ENCODE measurements at places on chromosomes 11 and 22.

DNA sequence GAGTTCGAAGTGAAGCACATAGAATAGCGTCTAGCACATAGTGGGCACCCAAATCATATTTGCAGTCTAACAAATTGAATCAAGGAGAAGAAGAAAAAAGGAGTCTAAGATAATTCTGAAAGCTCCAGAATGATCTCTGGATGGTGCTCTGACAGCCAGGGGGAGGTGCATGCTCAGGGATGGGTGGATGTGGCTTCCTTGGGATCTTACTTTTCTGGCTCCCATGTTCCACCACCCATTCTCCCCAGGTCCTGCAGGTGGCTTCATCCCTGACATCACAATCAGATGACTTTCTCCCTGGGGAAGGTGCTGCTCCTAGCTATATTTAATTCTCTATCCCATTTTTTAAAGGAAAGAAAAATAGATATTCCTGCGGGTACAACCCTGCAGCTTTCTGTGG lies 381.9 kb downstream of the CADM1 start:
- no peak for DNase-seq

- DNase-seq: no peak
Measured at GRCh38 chr11:11415901-11416300, 62.9 kb upstream of the CSNK2A3 start.

- DNase-seq: no peak
Measured at GRCh38 chr11:27563641-27564040, 57.1 kb upstream of the LIN7C start.

- DNase-seq: no peak
Measured at GRCh38 chr11:23364076-23364475, 503.8 kb upstream of the CCDC179 start.

- peak; percentile 57 for DNase-seq
Measured at GRCh38 chr11:17918049-17918605, 94.7 kb downstream of the SERGEF start.

GRCh38 chr11:93662175-93662570 lies 691 bp downstream of the CEP295 start:
- DNase-seq: no peak

DNA sequence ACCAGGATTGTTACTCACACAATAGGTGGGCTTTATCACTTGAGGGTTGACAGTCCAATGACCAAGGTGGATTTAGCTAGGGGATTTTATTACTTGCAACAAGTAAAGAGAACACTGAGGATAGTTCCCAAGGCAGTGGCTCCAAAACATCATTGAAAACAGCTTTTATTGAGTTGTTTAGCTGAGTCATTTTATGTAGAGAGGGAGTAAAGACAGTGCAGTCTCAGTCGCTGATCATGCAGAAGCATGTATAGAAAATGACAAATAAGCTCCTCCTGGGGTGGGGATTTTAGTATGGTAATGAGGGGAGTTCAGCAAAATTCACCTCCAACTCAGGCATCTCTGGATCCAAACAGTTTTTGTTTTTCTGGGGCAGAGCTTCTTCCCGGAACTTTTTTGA lies 163.0 kb upstream of the CCDC179 start:
- DNase-seq: no peak

Measured in choroid plexus epithelial cell (primary cell).